Gastrocnemius medialis (tissue), 4 donors: ENCODE measurements at places on chromosomes 16 and 17.

GRCh38 chr17:69466905-69467667 lies 52.6 kb downstream of the MAP2K6 start:
- DNase-seq, result no peak

- DNase-seq, result peak; percentile 32
Measured at GRCh38 chr16:48353565-48354163, 31.5 kb downstream of the SIAH1 start.

DNA sequence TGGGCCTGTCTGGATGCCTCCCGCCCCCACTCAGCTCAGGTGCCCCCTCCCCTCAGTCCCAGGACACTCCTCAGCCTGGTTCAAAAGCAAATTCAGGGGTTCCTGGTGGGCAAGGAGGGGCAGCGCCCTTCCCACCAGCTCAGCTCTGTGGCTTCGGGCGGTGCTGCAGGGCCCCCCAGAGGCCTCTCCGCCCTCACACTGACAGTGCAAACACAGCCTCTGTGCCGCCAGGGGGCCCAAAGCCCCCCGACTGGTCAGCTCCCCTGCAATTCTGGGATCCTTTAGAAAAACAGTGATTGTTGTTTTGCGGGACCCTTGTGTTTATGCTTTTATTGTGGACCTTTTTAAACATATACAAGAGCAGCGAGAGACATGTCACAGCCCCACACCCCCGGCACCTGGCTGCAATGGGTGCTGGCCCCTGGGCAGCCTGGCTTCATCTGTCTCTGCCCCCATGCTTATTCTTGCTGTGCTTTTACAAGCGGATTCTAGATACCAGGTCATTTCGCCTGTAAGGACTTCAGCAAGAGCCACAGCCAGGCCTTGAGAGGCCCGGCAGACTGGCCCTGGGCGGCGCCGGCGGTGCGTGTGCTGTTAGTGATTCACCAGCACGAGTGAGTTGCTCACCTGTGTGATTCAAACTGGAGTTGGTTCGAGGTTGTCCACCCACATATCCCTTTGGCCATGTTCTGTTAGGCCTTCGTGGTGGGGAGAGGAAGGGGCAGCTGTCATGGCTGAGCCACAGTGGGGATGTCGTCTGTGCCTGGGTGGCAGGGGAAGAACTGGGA lies 21.2 kb downstream of the ZNF469 start:
- no peak for DNase-seq

DNA sequence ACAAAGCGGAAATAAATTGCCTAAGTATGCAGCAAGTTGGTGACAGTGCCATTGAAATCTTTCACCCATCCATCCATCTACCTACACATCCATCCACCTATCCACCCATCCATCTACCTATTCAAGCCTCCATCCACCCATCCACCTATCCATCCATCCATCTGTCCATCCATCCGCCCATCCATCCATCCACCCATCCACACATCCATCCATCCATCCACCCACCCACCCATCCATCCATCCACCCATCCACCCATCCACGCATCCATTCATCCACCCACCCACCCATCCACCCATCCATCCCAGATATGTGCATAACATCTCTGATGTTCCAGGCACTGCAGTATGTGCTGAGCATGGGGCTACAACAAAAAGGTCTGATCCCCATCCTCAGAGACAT lies 277.5 kb downstream of the IRF8 start:
- DNase-seq, result no peak

DNA sequence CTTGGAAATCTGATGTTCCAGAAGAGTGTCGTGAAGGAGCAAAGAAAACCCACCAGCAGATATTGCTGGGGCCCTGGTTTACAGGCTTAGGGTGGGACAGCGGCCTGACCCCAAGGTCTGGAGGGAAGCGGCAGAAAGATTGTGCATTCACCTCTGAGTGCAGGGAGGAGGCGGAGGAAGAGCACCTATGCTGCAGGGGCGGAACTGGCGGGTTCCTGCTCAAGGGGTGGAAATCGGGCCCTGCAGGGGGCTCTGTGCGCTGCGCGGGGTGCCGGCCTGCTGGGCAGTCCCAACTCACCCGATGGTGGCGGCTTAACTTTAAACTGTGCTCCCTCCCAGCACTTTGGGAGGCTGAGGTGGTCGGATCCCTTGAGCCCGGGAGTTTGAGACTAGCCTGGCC lies 47.5 kb downstream of the COX4I1 start:
- DNase-seq, result no peak

DNA sequence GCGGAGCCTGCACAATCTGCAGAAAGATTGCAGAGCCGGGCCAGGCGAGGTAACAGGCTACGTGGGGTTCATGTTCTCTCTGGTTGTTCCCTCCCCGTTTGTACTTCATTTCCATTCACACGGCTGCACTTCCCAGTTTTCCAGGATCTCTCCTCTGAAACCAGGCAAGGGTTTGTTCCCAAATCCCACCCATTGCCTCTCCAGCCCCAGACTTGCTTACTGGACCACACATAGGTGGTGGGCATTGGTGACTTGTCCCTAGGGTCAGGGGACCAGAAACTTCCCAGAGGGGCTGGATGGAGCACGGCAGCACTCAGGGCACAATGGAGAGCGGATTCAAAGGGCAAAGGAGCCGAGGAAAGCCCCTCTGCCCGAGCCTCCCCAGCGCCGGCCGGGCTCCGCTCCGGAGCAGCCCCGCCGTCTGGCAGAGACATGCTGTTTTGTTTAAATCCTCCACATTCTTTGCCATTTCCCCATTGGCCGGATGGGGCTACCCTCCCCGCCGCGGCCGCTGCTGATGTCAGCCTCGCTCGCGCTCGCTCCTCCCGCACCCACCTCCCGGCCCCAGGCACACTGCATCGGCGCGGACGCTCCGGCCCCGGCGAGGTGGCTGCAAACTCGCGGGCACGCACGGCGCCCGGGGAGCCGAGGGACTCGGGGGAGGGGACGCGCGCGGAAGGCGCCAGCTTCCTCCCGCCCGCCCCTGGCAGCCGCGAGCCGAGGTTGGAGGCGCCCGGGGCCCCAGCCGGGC lies at the start of gene PITPNC1:
Gene PITPNC1, plus strand, starts transcription at position 545 of the 751 bp plus-strand sequence.
- peak; percentile 54 for DNase-seq

- no peak for DNase-seq
Measured at GRCh38 chr17:52419229-52419641, 260.7 kb upstream of the CA10 start.

- no peak for DNase-seq
Measured at GRCh38 chr16:69049603-69050375, 55.7 kb upstream of the HAS3 start.

DNA sequence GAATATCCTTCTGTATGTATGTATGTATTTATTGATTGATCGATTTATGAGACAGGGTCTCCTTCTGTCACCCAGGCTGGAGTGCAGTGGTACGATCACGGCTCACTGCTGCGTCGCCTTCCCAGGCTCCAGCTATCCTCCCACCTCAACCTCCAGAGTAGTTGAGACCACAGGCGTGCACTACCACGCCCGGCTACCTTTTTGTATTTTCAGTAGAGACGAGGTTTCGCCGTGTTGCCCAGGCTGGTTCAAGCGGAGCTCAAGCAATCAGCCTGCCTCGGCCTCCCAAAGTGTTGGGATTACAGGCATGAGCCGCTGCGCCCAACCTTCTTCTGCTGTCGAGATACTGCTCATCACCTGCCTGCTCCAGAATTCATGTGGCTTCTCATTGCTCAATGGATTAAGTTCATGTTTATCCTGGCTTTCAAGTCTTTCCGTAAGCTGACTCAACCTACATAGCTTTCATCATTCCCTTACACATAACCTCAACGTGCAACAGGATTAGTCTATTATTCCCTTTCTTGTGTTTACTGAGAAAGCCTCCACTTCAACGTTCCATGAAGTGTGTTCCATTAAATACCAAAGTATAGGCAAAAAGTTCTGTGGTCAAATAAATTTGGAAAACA lies 13.6 kb downstream of the TAC4 start:
- DNase-seq, result no peak
